GM19239 (cell line): ENCODE measurements at places on chromosomes 12 and 14.

- DNase-seq: no peak
Observed at GRCh38 chr12:71610031-71610795, 53.4 kb downstream of the ZFC3H1 start.

- DNase-seq: no peak
Observed at GRCh38 chr12:3282384-3282670, 205.1 kb downstream of the TSPAN9 start.

DNA sequence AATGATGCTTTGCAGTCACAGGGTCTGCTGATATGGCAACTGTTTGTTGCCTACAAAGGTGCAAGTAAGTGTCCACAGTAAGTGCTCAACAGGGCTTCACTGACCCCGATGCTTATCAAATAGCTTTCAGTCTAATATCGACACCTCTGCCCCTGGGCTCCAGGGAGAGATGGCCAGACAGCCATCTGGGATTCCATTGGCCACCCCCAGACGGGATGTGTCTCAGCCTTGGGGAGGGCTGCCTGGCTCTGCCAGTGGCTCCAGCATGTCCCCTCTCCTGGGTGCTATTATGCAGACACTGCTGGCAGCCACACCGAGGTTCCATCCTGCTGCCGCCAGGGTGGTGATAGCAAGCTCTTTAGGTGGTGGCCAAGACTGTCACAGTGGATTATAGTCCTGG, 57.4 kb downstream of the DGLUCY start:
- no peak for DNase-seq

DNA sequence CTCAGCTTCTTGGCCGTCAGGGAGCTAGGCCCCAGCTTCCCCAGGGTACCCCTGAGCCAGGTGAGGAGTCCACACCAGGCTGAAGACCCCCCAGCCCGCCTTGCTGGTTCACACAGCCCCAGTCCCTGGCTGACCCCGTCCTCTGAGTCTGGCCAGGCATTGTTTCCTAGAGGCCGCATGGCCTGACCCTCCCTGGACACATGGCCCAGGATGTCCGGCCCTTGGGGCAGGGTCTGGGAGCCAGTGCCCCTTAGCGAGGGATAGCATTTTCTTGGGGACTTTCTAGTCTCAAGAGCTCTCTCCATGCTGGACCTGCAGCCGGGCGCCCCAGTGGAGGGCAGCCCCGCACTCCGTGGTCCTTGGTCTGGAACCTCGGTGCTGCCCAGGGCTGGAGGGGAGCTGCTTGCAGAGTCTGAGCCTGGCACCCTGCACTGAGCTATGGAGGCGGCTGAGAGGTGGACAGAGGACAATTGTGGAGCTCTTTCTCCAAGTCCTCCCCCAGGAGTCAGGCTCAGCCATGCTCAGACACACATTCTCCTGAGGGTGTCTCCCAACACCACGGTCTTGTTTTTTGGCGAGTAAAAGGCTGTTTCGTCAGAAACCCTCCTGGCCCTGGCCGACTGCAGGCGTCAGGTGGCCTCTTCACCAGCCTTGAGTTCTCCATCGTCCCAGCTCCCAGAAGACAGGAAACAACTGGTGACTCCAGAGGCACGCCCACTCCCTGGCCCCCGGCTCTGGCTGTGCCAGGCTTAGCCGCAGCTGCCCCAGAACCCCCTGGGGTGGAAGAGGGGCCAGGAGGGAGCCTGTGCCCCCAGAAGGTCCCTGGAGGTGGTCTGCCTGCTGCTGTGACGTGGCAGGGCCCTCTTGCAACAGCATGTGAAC, 17.6 kb upstream of the CRIP2 start:
- no peak for DNase-seq

DNA sequence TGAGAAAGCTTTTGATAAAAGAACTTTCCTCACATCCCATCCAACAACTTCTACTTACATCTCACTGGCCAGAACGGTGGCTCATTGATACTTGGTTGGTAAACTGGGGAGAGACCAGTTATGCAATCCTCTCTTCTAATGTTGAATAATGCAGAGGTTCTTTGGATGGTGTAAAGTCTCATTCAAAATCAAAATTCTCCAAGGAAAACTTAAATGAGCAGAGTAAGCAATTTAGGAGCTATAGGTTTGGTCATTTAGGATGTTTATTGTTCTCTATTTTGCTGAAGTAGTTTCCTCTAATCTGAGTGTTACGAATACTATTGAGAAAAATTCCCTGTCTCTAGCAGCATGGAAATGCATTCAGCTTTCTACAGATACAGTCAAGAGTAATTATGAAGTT, 26.5 kb upstream of the STK38L start:
- DNase-seq: no peak

GRCh38 chr12:80173083-80173864, 73.9 kb downstream of the OTOGL start:
- no peak for DNase-seq

DNA sequence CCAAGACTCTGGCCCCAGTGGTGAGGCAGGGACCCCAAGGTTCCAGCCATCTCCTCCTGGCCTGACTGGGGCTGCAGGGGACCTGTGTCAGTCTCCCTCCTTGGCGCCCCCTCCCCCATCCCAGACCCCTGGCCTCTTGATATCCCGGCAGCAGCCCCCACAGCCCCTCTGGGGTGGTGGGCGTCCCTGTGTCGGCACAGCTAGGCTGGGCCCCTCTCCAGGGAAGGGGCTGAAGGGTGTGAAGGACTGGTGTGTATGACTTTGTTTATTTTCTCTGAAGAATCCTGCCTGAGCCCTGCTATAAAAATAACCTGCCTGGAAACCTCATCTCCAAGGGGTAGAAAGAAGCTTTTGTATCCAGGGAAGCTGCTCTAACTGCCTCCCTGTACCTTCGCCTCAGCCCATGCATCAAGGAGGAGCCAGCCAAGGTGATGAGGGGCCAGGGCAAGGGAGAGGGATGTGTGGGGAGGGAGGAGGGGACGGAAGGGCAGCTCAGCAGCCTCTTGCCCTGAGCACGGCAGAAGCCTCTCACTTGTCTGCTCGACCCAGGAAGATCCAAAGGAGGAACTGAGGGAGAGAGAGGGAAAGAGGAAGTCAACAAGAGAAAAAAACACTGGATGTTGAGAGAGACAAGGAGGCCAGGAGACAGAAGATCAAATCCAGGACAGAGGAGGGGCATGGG, 25.4 kb upstream of the COL2A1 start:
- DNase-seq: no peak

- DNase-seq: no peak
Observed at GRCh38 chr12:1984759-1985158, 19.5 kb downstream of the DCP1B start.

DNA sequence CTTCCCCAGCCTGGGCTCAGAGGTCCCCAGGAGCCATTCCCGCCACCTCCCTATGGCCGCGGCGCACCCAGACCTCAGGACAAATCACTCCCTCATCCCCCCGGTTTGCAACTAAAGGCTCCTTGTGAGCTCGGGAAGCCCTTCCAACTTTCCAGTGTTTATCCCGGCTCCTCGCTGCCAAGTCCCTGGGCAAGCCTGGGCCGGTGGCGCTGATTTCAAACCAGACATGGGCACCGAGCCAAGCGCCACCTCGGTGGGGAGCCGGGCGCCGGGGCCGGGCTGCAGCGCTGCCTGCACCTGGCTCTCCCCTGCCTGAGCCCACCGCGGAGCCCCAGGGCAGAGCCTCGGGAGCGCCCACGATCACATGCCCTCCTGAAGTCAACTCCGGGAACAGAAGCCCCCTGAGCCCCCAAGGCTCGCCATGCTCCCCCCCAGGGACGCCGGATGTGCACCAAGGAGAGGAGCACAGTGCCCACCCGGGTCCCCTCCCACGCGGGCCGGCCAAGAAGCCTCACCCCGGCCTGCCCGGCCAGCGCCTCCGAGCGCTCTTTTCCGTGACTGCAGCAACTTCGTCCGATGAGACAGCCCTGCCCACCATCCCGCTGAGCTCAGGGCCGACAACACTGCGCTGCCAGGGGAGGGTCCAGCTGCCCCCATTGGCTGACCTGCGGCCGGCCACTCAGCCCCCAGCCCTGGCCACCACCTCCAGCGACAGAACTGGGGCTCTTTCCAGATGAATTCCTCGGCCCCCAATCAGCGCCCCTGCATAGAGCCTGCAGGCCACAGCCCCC, 50.0 kb downstream of the NCOR2 start:
- DNase-seq: no peak

- DNase-seq: no peak
Observed at GRCh38 chr12:122955156-122955555, 11.1 kb downstream of the ABCB9 start.

DNA sequence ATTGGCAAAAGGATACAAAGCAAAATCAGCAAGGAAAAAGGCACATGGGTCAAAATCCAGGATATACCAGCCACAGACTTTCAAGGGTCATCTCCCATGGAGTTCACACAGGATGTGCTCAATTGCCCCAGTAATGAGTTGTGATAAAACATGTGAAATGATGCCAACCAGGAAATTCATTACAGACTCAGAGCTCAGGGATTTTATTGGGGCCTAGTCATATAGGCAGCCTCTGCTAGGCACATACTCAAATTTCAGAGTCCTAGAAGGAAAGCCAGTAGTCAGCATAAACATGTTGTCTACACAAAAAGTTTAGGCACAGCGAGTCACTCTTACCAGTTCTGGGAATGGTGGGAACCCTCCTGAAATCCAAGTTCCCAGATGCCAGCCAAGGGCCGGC, 64.4 kb upstream of the OSBPL8 start:
- DNase-seq: no peak

GRCh38 chr12:11431486-11431885, 36.1 kb upstream of the PRB2 start:
- DNase-seq: no peak

- DNase-seq: no peak
Observed at GRCh38 chr14:84535976-84536375, 994.0 kb upstream of the FLRT2 start.

DNA sequence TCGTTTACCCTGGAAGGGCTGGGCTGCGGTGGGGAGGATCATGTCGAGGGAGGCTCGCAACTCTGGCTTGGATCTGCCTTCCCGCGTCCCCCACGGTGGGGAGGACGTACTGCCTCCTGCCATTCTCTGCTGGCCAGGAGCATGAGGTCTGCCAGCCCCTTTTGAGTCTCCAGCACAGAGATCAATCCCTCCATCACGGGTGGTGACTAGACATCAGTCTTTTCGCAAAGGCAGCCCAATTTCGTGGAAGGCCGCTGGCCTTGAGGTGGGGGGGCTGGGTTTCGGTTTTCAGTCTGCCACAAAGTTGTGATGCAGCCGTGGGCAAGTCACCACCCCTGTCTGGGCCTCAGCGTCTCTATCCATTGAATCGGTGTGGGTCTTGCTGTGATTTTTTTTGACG, 62.2 kb downstream of the PRMT8 start:
- no peak for DNase-seq

GRCh38 chr12:42386308-42386707, 60.3 kb downstream of the PPHLN1 start:
- DNase-seq: no peak
